ENCODE measurements at places on chromosomes 5 and 9.

GRCh38 chr5:74373076-74373475 lies 267.5 kb downstream of the ENC1 start:
- no peak for DNase-seq

DNA sequence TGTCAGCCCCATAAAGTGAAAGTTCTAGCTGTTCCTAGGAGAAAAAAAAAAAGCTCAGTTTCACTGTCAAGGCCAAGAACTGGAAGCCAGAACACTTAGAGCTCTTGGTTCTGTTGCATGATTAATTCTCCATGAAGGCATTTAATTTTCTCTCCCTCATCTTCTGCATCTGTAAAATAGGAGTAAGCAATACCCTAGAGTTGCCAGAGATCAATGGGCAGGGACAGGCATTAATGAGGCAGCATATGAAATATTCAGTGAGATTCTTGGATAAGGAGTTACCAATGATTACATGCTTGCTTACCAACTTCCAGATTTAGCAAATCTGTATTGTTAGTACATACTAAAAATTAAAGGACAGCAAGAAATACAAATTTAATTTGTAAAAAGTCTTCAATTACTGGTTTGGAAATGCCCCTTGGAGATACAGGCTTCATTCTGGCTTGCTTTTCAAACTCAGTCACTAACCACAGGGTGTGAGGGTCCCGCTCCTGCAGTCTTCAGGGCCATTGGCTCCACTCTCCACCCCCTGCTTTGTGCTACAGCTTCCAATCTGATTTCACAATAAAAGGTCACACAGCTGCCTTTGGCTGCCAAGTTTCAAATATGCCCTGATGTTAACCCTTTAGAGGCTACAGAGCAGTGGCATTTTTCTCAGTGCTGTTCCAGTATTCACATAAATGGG lies 624.6 kb downstream of the BNC2 start:
- DNase-seq = no peak

GRCh38 chr5:88805151-88805784 lies 77.7 kb downstream of the MEF2C start:
- DNase-seq = no peak

DNA sequence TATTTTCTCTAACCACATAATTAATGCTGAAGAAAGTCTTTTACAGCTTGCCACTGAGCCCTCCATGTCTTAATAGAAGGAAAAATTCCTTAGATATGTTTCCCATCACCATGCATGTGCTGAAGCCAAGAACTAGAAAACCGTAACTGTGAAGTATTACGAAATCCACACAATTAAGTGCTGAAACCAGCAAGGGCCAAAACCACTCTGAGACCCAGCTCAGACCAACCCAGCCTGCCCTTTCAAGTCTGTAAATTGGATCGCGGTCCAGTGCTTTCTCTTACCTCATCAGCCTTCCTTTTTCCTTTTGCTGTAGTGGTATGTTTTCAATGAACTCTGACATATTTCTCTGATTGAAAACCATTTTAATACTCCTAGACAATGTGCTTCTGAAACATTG lies 26.3 kb downstream of the SEMA5A start:
- DNase-seq = no peak

GRCh38 chr9:133537257-133537656 lies 2.8 kb downstream of the ADAMTSL2 start:
- DNase-seq = no peak

DNA sequence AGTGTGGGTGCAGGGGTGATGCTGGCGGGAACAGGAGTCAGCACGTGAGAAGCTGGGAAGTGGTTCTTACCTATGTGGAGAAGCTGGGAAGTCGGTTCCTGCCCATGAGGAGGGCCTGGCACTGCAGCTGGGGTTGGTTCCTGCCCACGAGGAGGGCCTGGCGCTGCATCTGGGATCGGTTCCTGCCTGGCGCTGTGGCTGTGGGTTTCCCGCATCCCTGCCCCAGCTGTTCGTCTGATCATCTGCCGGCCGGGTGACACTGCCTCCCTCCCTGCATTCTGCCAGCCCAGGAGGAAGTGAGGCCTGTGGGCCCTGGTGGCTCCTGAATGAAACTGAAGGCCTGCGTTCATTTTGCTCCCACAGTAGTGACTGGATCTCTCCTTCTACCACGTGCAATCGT lies 5.1 kb downstream of the OBP2A start:
- no peak for DNase-seq

DNA sequence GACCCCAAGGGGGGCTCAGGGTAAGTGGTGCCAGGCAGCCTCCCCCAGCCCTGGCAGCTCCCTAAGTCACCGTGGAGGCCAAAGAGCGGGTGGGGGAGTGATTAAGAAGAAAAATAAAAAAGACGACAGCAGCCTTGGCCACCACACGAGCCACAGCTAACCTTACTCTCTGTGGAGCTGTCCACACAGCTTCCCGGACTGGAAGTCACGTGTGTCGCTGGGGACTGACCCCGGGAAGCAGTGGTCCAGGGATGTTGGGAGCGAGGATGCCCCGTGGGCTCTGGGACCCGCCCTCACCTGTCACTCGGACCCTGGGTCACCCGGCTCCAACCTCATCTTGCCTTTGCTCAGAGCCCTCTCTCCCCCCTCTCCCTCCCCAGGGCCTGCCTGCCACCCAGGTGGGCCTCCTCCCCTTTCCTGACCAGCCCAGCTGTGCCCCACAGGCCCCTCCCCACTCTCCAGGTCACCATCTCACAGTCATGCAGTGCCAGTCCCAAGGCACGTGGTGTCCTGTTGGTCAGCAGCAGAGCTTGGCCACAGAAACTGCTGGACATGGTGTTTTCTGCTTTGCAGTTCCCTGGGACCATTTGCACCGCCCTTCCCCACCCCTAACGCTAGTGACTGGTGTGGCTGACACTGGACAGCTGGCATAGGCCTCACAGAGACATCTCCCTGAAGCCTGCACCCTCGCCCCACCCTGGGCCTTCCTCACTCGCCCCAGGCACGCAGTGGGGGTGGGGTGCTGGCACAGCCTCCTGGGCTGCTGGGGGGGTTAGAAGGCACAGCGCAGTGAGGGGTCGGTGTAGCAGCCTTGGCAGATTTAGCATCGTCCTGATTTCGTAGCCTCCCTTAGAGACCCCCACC lies 9.8 kb upstream of the EXOC3 start:
- DNase-seq = no peak

DNA sequence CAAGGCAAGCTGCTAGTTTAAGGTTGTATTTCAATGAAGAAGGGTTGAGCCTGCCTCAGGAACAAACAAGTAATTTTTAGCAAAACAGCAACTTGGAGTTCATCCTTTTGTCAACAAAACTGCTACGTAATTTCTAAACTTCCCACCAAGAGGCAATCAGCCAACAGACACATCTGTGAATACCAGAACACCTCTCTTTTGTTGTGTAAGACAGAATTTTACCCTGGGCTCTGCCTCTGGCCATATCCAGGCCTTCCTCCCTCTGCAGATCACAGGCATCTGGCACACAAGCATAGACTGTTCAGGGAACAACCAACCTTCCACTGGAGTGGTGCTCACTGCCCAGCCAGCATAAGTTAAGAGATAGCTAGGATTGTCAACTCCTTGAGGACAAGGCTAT lies 409.0 kb downstream of the SPOCK1 start:
- no peak for DNase-seq

GRCh38 chr5:134835623-134836022 lies 10.1 kb upstream of the C5orf24 start:
- no peak for DNase-seq

DNA sequence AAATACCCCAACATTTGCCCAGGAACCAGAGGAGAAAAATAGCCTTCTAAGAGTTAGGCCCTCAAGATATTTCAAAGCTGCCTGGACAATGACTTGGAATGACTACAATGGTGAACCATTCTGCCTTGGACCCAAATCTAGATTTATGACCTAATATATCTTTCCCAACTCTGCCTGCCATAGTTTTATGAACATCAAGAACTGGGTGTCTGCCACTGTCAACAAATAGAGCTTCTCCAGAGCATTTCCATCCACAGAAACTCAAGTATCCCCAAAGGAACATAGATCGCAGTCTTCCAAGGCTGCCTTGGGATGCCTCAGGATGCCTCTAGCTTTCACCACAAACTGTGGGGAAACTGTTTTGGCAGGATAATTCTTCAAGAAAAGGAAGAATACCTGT lies 48.2 kb upstream of the NFIB start:
- DNase-seq = no peak

- DNase-seq = no peak
These were observed 110.3 kb downstream of the ASTN2 start for GRCh38 chr9:117304549-117304948.

- no peak for DNase-seq
These were observed 215.2 kb downstream of the SMARCA2 start for GRCh38 chr9:2230362-2230761.

DNA sequence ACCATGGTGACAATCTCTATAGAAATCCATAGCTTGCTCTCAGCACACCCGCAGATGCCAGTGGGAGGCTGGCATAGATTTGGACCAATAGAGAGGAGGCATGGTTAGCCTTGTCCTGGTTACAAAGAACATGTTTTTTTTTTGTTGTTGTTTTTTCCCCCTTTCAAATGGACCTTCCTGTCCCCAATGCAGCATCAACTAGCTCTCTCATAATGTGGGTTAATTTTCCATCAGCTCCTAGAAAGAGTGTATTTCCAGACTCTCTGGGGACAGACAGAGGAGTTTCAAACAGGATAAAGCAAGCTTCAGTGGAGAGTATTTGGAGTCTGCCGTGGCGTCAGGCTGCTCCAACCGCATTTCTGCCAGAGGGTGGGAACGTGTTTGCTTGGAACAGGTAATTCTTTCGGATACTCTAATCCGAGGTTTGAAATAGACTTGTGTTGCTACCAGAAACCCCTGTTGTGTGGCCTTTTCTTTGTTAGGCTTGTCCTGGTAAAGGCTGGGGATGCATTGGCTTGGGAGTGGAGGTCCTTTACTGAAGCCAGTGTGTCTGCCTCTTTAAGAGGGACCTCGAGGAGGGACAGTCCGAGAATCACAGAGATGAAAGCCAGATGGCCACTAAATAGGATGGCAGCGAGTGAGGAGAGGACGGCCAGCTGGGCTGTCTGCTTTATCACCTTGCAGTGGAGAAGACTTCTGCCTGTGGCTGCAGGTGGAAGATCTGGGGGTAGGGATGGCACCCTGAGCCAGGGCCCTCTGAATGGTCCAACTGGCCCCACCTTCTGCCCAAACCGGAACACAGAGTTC lies 130.5 kb upstream of the CPEB4 start:
- DNase-seq = no peak

All from NCI-H1930 (cell line).